ENCODE measurements at places on chromosomes 1 and 21.

GRCh38 chr1:202397256-202397655 is 48.8 kb downstream of the PPP1R12B start:
- no peak for DNase-seq

DNA sequence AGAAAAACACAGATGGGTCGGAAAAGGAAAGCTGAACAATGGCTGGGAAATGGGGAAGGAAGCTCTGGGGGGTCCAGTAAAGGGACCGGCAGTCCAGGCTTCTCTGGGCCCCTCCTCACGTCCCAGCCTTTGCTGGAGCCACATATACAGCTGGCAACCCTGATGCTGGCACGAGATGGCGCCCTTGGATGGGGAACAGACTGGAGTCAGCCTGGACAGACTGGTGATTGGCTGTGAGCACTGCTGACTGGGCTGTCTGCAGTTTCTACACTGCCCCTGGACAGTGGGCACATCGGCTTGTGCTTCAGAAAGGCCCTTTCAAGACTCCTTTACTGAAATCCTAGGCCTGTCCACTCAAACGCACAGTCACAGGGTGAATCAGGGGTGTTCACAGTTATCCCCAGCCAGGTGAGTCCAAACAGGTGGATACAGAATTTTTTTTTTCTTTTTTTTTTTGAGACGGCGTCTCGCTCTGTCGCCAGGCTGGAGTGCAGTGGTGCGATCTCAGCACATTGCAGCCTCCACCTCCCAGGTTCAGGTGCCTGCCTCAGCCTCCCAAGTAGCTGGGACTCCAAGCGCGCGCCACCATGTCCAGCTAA is 31.1 kb upstream of the ZBTB40 start:
- DNase-seq: peak; percentile 77

DNA sequence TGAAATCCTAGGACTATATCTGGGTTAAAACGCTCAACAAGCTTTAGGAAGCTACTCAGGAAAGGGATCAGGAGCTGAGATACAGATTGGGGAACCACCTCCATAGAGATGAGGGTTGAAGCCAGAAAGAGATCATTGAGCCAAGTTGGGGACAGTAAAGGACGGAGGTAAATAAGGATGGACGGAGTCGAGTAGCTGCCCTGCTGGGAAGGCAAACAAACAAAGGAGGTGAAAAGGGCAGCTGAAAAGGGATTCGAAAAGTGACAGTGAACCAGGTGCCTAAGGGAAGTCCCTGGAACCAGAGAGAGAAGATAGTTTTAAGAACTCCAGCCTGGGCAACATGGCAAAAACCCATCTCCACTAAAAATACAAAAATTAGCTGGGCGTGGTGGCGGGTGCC is 6.3 kb upstream of the CAMSAP2 start:
- DNase-seq: no peak

DNA sequence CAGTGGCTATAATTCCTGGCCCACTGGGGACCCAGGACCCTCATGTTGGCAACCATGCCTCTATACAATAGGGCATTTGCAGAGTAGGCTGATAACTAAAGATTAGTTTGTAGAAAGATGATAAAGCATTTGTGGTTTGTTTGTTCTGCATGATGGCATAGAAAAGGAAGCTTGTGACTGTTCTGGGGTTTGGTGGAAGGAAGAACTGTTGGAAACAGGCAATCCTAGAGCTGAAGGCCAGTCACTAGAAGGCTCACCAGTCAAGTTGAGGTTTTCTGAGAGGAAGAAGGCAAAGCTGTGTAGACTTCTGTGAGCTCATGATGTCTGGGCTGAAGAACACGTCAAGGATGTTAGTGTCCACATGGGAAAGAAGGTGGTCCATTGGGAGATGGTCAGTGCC is 140.3 kb upstream of the VANGL1 start:
- no peak for DNase-seq

DNA sequence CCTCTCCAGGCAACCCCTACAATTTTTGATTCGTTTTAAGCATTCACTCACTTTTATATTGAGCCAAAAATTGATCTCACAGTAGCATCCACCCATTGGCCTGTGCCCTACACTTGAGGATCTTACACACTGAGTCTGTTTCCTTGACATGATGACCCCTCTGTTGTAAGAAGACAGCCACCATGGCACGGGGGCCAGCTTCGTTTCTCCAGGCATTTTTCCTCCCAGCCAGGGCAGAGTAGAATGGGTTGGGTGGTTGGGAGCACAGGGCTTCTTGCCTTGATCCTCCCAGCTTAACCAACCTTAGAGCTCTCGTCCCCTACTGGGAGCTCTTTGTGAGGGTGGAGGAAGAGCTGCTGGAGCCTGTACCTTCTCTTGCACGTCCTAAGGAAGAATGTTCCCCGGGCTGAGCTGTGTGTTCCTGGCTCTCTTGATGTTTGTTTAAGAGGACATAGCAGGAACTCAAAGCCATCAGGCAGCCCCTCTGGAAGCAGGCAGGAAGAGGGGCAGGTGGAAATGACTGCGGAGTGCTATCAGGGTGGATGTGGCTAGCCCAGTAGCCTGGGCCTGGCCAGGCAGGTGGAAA is 213.2 kb upstream of the TMEM51 start:
- DNase-seq: no peak

- DNase-seq: no peak
Observed at GRCh38 chr1:209895709-209896108, 42.3 kb upstream of the SYT14 start.

DNA sequence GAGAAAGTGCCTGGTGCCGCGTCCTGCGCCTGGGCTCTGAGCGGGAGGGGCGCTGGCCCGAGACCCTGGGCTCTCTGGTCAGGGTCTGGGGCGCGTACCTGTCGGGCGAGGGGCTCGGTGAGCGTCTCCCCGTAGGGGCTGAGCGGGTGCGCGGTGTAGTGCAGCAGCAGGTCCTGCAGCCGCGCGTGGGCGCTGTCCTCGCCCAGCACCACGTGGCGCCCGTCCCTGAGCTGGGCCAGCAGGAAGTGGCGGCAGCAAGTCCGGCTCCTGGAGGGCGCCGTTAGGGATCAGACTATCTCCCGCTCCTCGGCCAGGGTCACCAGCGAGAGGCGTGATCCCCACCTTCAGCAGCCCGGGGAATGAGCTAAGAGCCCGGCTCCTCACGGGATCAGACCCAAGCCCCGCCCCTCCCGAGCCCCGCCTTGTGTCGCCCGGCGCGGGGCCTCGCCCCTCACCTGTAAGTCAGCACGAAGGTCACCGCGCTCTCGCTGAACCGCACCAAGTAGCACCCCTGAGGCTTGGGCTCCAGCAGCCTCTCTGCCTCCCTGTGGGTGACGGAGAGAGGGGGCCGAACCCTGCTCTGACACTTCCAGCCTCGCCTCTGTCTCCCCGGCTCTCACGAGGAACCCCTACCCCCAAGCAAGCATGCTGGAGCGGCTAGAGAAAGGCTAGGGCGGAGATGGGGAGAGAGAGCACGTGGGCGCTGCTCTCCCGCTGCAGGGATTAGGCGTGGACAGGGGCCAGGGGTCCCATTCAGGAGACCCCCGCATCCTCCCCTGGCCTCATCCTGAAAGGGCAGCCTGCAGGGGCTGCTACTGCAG is 2.7 kb downstream of the SH2D2A start:
- peak; percentile 90 for DNase-seq
